ENCODE measurements at places on chromosomes 1 and 21.

DNA sequence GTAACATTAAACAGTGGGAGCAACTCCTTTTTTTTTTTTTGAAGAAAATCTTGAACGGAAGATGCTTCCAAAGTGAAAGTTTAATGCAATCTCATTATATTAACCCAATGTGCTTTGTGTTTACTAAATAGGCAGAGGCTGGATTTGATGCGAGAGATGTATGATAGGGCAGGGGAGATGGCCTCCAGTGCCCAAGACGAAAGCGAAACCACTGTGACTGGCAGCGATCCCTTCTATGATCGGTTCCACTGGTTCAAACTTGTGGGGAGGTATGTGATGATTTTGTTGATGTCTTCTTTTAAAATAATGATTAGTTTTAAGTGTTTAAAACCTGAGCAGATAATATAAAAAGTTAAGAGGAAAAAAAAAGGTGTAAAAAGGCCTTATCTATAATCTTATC, 74.2 kb upstream of the PGD start:
- no peak for DNase-seq

DNA sequence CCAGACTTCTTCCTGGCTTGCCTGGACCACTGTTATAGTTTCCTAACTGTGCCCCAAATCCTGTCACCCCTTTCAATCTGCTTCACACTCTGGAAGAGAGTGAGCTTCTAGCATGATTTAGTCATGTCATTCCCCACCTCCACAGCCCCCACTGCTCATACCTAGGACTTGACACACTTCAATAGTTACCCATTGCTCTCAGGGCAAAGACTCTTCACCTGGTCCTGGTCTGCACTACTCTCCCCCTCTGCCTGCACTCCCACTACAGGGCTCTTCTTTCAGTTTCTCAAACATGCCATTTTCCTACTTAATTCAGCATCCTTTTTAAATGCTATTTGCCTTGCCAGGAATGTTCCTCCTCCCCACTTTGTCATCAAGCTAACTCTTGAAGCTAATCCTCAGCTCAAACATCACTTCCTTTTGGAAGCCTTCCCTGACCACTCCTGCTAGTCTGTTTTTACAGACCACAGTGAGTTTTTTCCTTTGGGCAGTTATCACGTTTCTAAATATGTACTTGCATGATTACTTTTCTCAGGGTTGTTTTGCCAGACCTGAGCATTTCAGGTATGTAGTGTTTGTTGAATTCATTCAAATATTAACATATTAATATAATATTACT, 24.7 kb downstream of the CYP2J2 start:
- DNase-seq, result no peak

DNA sequence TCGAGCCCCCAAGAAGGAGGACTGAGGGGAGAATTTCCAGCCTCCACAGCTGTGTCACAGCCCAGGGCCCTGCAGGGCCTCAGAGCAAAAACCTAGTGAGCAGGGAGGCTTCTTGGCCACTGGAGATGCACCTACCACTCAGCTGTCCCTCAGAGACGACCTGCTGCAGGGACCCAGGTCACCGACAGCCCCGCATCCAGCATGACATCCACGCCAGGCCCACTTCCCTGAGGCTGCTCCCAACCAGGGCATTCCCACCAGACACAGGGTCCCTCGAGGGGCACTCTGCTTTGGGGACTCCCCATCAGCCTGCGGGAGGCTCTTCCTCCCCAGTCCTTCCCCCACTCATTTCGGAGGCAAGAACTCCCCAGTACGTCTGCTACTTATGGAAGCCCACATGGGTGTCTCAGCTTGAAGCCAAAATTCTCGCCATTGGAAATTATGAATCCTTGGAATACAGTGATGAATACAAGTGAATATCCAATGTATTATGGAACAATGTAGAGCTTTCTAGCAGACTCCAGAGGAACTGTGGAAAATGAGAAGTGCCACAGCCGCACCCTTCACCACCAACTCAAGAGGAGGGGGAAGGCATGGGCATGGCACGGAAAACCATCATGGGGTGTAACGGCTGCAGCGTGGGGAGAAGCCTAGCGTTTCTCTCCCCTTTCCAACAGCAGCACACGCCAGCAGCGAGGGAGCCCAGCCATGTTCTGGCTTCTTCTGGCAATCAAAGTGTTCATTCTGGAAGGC, 6.9 kb downstream of the TFF3 start:
- DNase-seq, result no peak

- DNase-seq, result no peak
Observed at GRCh38 chr1:52706941-52707926, 9.1 kb upstream of the COA7 start.

DNA sequence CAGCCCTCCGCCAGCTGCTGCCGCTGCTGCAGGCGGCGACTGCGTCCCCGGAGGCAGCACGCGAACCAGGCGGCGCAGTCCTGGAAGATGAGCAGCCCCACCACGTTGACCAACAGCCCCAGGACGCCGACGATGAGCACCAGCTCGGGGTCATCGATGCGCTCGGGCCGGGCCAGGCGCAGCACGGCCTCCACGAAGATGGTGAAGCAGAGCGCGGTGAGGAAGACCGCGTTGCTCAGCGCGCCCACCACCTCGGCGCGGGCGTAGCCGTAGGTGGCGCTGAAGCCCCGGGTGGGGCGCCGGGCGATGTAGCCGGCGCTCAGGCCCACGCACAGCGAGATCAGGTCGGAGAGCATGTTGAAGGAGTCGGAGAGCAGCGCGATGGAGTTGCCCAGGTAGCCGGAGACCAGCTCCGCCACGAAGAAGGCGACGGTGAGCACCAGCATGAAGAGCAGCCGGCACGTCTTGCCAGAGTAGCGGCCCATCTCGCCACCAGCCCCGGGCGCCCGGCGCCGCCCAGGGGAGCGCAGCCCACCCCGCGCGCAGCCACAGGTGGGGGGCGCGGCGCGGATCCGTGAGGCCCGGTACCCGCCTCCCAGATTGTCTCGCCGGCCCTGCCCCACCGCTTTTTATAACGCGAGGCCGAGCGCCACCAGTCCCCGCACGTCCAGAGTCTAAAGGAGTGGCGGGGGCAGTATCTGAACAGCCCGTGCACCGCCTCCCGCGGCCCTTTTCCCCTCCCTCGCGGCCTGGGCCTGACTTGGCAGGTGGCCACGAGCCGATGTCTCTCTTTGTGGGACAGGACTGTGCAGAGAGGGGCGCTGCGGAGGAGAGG, at the start of gene SLC30A10:
SLC30A10 (minus strand) TSS at position 602 of the 835 bp plus-strand sequence; CDS start at position 485, 117 bp downstream.
- DNase-seq, result no peak

DNA sequence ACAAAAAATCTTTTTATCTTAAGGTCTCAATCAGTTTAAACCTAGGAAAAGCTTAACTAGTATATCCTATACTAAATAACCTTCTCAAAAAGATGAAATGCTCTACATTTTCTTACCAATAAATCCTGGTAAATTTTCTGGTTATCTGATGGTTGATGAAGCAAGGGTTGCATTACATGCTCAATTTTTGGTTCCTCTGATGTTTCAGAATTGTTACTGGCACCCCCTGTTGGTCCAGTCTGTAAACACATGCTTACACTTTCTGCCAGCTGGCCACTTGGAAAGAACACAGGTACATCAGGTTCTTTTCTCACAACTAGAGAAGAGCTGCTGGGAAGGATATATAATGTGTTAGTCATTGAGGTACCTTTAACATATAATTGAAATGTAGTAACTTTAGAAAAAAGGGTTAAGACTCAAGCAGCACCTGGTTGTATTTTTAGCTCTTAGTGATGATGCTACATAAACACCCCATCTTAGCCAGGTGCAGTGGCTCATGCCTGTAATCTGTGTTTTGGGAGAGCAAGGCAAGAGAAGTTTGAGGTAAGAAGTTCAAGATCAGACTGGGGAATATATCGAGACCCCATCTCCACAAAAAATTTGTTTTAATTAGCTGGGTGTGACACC, 30.9 kb upstream of the TAL1 start:
- DNase-seq, result peak; percentile 15

DNA sequence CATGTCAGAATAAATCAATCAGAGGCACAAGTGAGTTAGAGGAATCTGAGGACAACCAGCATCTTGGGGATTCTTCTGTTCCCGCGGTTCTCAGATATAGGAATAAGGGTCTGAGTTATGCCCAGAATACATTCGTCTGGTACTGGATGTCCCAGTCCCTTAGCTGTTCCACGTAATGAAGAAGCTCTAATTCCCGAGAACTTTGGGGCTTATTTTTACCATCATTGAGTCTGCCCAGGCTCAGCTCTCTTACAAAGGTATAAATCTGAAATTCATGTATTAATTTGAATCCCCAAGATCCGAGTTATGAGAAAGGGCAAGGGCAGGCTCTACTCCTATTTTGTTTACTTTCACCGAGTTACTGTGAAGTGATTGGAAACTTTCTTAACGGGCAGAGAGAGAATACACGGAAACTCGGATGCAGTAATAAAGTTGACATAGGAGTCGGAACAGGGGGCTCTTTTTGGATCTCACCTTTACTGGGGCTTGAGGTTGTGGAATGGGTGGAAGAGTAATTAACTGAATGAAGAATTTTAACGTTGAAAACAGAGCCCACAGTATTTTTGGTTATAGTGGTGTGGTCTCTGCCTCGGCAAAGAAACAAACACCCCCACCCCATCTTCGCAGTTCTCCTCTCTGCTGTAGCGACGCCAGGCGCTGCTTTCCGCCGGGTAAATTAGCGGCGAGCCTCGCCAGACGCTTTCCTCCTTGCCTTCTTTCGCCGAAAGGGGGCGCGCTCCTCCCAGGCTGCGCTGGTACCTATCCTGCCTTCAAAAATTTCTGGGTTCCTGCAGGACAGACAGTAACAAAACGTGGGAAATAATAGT, 7.1 kb downstream of the PRRX1 start:
- DNase-seq, result no peak

GRCh38 chr1:193240609-193241008, 54.2 kb upstream of the B3GALT2 start:
- DNase-seq, result no peak

- no peak for DNase-seq
Observed at GRCh38 chr1:205812271-205812877, 624 bp downstream of the SLC41A1 start.

- no peak for DNase-seq
Observed at GRCh38 chr1:201573030-201573429, 34.1 kb downstream of the NAV1 start.

DNA sequence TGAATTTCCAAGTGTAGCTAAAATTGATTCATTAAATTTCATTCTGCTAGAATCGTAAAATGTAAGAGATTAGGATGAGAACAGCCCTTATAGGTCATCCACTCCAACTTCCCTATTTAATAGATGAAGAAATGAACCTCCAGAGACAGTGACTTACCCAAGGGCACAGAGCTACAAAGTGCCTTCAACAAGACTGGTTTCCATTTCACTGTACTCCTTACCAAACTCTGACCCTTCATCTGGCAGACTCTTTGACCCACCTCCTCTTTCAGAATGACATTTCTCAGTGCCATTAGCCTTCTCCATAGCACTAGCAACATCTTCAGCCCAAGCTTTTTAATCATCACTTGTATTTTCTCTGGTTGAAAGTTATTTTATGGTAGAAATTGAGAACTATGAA, 161.3 kb downstream of the NEK7 start:
- DNase-seq, result no peak

DNA sequence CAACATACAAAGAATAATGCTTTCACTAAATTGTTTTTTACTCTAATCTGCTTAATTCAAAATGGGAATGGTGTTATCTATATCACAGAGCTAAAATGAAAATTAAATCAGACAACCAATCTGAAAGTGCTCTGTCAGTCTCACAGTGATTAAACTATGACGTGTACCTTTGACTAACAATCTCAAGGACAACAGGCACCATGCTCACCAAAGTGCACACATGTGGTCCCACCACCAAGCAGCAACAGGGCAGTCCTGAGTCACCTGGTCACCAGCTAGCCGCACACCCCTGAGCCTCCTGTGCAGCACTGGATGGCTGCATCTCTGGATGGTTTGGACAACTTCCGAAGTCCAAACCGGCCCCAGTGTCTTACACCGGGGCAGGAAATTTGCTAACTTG, 54.5 kb upstream of the NADK start:
- no peak for DNase-seq

Data from GM19239 (cell line).